ENCODE measurements at places on chromosomes 16 and 17. TPM values are rescaled to one million over a fixed set of nuclear protein-coding genes. Genes with fewer than 3 reads are reported as not detected.

The ABI3 gene
- not detected for total RNA-seq

The ATP1B2 gene
- 0.21 TPM for total RNA-seq

The SYNGR3 gene
- 8.2 TPM for total RNA-seq

The WNT3 gene
- total RNA-seq, result 4.7 TPM

The KIF18B gene
- total RNA-seq, result 39.3 TPM

The ITGA3 gene
- 433 TPM for total RNA-seq

The ZP2 gene
- total RNA-seq, result not detected

The NOD2 gene
- total RNA-seq, result not detected

The SGF29 gene
- 22.7 TPM for total RNA-seq

The MPP2 gene
- total RNA-seq, result 1.9 TPM

The CCL5 gene
- 0.92 TPM for total RNA-seq

The ODF4 gene
- total RNA-seq, result not detected

The TBC1D3K gene
- total RNA-seq, result not detected

The PYDC1 gene
- not detected for total RNA-seq

The PLLP gene
- total RNA-seq, result 1.3 TPM

The CIAO2B gene
- total RNA-seq, result 180 TPM

The QRICH2 gene
- 1.7 TPM for total RNA-seq

The PSMB3 gene
- total RNA-seq, result 330 TPM

The ERBB2 gene
- 39.0 TPM for total RNA-seq

The ENPP7 gene
- total RNA-seq, result not detected

The KRTAP9-8 gene
- total RNA-seq, result not detected

The KLHL10 gene
- total RNA-seq, result 0.07 TPM

The OR3A2 gene
- total RNA-seq, result not detected

The KRT32 gene
- not detected for total RNA-seq

The CNTNAP4 gene
- total RNA-seq, result not detected

The CACNG1 gene
- total RNA-seq, result 0.25 TPM

The OR4D1 gene
- total RNA-seq, result 0.02 TPM

The TSNAXIP1 gene
- total RNA-seq, result 0.83 TPM

The SLC5A10 gene
- 0.23 TPM for total RNA-seq

The PDE6G gene
- total RNA-seq, result 1.5 TPM

The CA7 gene
- total RNA-seq, result not detected

The MYH8 gene
- not detected for total RNA-seq
